Fibroblast of lung (primary cell): ENCODE measurements at places on chromosomes 4 and X. TPM values are rescaled to one million over a fixed set of nuclear protein-coding genes. Genes with fewer than 3 reads are reported as not detected.

The CFI gene
- 5.9 and 18.2 TPM in 2 replicates for polyA plus RNA-seq

The SHROOM4 gene
- 0.34 and 0.45 TPM in 2 replicates for polyA plus RNA-seq

The PLK4 gene
- polyA plus RNA-seq, result 6.3 and 21.1 TPM in 2 replicates

The MAP3K15 gene
- polyA plus RNA-seq, result 0.07 and 0.14 TPM in 2 replicates

The SLC10A6 gene
- not detected in 2 replicates for polyA plus RNA-seq

The TMSB15C gene
- polyA plus RNA-seq, result 1.9 and 2.0 TPM in 2 replicates

The TRIM61 gene
- 1.1 and 2.5 TPM in 2 replicates for polyA plus RNA-seq

The MAGEC2 gene
- polyA plus RNA-seq, result 0.02 TPM in 1 of 2 replicates, not detected in the other

The IL2 gene
- not detected in 2 replicates for polyA plus RNA-seq

The PDE6B gene
- 0.15 TPM in 1 of 2 replicates, not detected in the other for polyA plus RNA-seq

The DCAF8L2 gene
- not detected in 2 replicates for polyA plus RNA-seq

The DOCK11 gene
- 31.3 and 85.3 TPM in 2 replicates for polyA plus RNA-seq

The TEX13C gene
- polyA plus RNA-seq, result not detected in 2 replicates

The CPEB2 gene
- polyA plus RNA-seq, result 16.1 and 18.6 TPM in 2 replicates

The ANTXR2 gene
- 85.3 and 88.4 TPM in 2 replicates for polyA plus RNA-seq

The TLR6 gene
- polyA plus RNA-seq, result 1.9 and 2.3 TPM in 2 replicates

- DNase-seq, result no peak
Observed at GRCh38 chrX:93985344-93986307, 311.6 kb downstream of the FAM133A start.

DNA sequence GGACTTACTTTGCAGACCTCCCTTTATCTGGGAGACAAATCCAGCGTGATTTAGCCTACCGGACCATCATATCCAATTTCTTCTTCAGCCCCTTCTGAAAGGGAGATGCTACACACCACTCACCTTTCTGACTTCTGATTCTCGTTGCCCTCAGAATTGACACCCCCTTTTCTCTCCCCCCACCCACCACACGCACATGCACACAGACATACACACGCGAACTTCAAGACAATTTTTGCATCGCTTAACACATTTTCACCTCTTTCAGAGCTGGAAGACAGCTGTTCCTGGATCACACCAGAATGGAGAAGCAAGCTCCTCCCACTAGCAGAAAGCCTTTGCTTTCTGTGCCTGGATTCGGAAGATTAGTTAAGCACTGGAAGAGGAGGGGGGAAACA is 1.0 kb upstream of the SNCA start:
- peak; percentile 32 for DNase-seq

DNA sequence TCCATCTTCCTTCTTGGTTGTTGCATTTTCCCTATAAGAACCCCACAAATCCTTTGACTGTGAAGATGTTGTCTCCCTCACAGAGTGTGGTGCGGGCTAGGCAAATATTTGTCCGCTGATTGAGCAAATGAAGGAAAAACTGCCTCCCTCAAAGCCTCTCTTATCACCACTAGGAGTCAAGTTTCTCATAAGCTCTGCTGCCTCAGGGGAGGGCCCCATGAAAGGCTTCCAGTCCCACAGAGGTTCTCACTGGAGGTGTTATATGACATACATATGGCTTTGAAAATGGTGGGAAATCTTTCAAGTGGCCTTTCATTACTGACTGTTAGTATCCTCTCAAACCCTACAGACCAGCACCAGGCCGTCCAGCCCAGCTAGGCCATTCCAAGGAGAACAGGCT is 9.3 kb downstream of the VGLL1 start:
- DNase-seq, result no peak

GRCh38 chr4:22323691-22324090 is 192.2 kb downstream of the ADGRA3 start:
- no peak for DNase-seq

GRCh38 chr4:11546391-11547175 is 117.9 kb upstream of the HS3ST1 start:
- DNase-seq, result no peak

- DNase-seq, result peak; percentile 73
Observed at GRCh38 chrX:72003811-72004750, 93.4 kb downstream of the NHSL2 start.

GRCh38 chrX:112753116-112753515 is 73.4 kb upstream of the LHFPL1 start:
- no peak for DNase-seq

DNA sequence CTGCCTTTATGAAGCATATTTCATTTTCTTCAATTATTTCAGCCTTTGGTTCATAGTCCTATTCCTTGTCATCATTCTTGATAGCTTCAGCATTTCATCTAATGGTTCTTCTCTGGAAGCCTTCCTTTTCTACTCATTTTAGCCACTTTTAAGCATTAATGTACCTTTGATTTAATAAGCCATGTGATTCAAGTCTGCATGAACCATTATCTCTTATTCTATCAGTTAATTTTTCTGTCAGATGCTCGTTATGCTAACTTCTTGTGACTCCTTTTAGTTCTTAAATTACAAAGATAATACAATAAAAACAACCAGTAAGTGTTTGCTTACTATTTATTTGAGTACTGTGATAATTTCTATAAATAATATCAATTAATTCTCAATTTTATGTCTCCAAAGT is 210.1 kb upstream of the MAB21L2 start:
- DNase-seq, result no peak

- no peak for DNase-seq
Observed at GRCh38 chr4:63393544-63393943, 1015.7 kb downstream of the TECRL start.

DNA sequence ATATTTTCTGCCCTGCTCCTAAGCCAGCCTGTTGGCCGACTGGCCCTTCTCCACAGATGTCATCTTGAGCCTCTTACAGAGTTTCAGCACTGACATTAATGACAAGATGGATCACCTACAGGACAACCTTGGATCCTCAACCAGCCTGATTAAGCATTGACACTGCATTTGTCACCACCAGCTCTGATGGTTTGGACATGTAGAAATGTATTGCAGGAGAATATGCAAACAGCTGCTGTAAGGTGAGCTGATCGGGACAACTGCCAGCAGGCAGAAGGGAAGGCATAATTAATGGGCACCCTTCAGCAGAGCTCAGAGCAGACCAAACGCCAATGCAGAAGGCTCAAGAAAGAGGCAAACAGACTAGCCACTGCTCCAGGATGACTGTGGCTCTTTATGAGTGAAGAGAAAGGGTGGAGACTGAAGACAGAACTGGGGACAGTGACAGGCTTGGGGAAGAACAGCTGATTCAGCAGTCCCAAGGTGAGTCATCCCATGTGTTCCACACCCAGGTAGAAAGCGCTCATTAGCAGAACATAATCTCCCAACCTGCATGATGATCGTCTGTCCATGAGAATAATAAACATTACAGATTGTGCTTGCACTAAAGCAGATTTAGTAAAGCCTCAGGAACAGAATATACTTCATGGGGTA is 6.7 kb downstream of the CORIN start:
- DNase-seq, result no peak

- peak; percentile 81 for DNase-seq
Observed at GRCh38 chr4:181008164-181008563, 1235.0 kb upstream of the TENM3 start.

DNA sequence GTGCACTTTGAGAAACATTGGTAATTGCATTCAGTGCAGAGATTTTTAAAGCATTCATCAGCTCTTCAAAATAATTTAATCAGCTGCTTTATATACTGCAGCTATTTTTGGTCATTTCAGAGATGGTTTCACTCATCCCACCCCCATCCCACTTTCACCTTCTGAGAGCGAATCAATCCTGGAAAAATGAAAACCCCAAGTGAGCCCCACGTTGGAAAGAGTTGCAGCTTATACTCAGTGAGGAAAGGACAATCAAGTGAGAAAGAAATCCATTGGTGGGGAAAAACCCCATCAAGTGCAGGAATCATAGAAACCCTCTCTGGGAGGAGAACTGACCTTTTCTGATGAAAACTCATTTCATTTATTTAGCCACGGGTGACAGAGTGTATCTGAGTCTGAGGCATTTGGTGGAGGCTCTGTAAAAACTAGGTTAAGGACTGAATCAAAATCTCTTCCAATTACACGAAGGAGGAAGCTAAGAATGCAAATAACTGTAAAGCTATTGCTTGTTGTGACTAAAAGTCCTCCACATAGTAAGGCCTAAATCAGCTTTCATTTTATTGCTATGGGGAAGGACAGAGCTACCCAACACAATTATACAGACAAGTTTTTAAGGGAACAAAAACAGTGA is 240.4 kb upstream of the PGRMC2 start:
- DNase-seq, result no peak

DNA sequence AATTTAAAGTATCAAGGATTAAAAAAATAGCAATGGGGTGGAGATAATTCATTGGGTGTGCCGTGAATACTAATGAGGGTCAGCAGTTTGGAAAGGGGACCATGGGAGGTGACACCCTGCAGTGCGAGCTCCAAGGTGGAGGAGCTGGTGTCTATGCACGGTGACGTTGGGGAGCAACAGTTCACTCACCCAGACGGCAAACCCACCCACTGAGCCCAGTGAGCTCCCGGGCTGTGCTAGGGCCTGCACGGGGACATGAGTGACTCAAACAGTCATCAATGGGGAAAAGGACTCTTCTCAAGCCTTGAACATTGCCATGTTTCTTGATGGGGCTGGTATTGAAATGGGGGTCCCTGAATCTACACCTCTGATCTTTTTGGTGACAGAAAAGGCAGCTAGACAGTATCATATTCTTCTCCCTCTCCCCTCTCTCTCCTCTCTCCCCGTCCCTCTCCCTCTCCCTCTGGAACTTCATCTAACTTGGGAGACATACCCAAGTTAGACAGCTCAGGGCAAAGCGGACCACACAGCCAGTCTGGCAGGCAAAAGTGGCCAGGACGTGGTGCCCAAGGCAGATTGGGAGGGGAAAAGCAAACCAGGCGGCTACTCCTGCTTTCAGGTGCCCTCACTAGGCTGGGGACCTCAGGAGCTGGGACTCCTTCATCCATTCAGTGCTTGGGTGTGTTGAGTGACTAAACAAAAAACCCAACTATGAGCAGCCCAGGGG is 26.3 kb upstream of the PPP2R2C start:
- DNase-seq, result no peak

- peak; percentile 90 for DNase-seq
Observed at GRCh38 chr4:23789762-23790161, 100.1 kb downstream of the PPARGC1A start.

GRCh38 chr4:169241464-169241863 is 29.3 kb downstream of the SH3RF1 start:
- DNase-seq, result no peak

- DNase-seq, result peak; percentile 65
Observed at GRCh38 chr4:186144198-186144945, 39.9 kb downstream of the FAM149A start.

- no peak for DNase-seq
Observed at GRCh38 chr4:183636503-183636902, 22.5 kb downstream of the RWDD4 start.

GRCh38 chr4:115687052-115687755 is 573.8 kb upstream of the NDST4 start:
- DNase-seq, result no peak

DNA sequence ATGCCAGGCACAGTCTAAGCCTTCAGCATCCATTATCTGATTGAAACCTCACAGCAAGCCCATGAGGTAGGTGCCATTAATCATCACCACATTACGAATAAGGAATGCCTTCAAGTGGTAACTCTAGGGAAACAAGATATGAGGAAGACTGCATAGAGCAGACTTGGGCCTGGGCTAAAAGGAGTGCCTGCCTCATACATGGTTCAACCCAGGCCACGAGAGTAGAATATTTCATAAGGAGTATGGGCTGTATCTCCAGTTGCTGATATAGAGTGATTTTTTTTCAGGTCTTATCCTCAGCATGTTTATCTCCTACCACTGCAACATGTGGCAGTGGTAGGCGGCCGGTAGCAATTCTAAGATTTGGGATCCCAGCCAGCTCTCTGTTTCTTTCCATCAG is 51.7 kb downstream of the ATP11C start:
- DNase-seq, result peak; percentile 86

- DNase-seq, result no peak
Observed at GRCh38 chr4:87497578-87497977, 31.6 kb downstream of the SPARCL1 start.

DNA sequence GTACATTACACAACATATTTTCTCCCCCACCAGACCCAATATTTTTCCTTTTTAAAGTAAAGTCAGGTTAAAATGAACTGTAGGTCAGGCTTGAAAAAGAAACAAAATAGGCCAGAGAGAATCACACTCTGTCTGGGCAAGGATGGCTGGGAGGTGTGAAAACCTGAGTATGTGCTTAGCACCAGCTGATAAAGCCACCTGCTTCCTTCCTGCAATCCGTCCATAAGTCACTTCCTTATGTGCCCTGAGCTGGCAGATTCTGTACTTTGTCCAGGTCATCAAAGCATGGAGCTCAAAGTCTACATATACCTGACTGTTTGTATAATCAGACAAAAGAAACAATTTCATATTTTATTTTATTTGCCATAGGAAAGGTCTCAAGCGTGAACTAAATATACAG is 37.7 kb downstream of the ANTXR2 start:
- no peak for DNase-seq

DNA sequence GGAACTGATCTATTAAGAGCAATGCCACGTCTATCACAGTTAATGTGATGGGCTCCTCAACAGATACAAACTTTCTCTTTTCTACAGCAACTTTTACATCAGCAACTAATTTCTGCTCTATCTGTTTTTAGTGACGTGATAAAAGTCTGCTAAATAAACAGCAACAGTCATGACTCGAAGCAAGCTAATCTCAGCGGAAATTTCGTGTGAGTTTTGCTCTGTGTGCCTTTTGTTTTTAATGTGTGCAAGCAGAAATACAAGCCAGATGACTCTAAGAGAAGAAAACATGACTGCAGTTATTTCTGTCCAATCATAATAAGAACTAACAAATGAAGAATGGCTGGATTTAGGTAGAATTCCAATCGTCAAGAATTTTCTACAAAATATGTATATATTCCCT is 214.3 kb downstream of the LDB2 start:
- DNase-seq, result peak; percentile 66

GRCh38 chrX:133852401-133852800 is 133.0 kb downstream of the GPC3 start:
- no peak for DNase-seq

GRCh38 chr4:52824270-52824602 is 37.9 kb upstream of the RASL11B start:
- no peak for DNase-seq

- DNase-seq, result no peak
Observed at GRCh38 chr4:113083346-113083745, 33.9 kb downstream of the ANK2 start.

DNA sequence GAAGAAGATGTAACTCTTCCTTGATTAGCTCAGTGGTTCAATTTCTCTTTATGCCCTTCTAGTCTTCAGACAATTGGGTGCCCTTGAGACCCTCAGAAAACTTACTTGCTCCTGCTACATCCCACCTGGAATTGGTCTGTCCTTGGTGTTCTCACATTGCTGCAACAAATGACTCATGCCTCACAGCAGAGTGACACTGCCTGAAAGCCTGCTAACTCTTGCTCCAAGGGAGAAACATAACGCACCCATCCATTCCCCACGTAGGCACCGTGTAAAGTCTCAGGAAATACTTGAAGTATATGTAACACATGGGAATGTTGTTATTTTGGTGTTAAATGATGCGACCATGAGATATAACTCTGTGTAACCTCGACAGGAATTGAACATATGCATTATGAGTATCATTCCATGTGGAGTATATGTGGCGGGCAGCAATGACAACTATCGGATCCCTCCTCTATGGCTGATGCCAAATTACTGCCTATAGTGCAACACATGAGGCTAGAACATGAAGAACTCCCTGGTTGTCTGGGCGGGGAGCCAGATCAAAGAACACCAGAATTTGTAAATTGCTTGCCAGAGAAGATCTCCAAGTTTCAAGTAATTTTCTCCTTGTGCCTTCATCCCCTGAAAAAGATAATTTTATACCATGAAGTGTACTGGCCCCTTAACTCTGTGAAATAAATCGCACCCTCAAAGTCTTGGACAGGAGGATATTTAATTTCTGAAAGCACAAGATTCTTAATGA is 231.3 kb upstream of the STK26 start:
- no peak for DNase-seq
